ENCODE measurements at places on chromosomes 6 and 20.
A peak's percentile ranks its signal among the peaks of the same experiment; 100 is the strongest.

DNA sequence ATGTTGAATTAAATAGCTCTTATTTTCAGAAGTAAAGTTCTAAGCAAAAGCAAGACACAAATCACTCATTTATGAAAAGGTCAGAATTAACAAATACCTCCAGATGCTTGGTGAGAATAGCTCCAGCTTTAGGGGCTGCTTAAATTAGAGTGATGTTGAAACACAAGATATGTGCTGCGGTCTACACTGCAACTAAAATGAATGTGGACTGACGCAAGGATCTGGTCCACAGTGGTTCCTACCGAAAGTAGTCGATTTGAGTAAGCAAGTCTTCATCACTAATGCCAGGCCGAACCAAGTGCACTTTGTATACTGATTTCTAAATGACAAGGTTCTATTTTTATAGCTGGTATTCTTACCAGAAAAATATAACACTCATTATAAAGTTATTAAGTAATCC, 96.3 kb downstream of the PRDM1 start:
- no peak for DNase-seq

GRCh38 chr6:131736003-131736596, 25.3 kb upstream of the CTAGE9 start:
- DNase-seq, result no peak

- DNase-seq, result no peak
Observed at GRCh38 chr6:38498805-38499445, 140.8 kb downstream of the BTBD9 start.

DNA sequence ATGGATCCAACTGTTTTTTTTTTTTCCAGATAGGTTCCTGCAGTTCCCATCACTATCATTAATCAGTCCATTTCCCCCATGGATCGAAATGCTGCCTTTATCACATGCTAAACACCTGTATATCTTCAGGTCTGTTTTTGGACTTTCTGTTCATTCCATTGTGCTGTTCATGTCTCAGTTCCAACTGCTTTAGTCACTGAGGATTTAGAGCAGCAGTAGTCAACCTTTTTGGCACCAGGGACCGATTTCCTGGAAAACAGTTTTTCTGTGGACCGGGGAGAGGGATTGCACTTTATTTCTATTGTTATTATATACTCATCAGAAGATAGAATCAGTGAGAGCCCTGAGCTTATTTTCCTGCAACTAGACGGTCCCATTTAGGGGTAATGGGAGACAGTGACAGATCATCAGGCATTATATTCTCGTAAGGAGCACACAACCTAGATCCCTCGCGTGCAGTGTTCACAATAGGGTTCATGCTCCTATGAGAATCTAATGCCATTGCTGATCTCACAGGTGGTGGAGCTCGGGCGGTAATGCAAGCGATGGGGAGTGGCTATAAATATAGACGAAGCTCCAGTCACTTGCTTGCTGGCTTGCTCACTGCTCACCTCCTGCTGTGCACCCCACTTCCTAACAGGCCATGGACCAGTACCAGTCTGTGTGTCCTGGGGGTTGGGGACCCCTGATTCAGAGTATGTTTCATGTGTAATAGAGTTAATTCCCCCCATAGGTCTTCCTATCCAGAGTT, 46.0 kb downstream of the CAP2 start:
- DNase-seq, result no peak

GRCh38 chr6:13952101-13952500, 27.3 kb downstream of the RNF182 start:
- no peak for DNase-seq

DNA sequence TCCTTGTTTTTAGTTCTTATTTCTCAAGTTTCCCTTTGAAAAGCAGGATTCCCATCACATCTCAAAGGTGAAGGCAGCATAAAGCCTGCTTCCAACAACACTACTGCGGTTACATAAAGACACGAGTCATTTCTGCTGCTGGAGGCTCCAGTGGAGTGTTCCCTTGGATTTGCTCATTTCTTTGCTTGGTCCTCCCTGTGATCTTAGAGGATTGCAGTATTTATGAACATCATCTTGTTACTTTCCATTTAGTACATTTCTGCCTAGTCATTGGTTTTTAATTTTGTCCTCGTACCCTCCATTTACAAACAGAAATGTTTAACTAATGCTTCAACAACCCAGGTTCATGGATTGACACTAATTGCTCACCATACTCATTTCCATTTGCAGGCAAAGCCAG, 298.8 kb downstream of the ZNF217 start:
- no peak for DNase-seq

DNA sequence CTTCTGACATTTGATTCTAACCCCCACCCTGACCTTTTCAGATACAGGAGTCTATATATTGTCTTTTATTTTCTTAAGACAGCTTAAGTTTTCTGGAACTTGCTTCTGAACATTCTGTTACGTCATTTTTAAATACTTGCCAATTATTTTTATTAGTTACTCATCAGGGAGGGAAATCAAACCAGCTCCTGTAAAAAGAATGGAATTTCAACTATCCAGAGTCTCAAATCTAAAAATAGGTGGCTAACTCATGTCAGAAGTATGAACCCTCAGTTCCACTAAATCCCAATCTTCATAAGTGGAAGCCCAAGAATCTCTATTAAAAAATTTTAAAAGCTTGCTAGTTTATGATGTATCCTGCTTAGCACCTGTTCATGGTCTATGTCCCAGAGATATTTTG, 900.0 kb downstream of the KIF16B start:
- no peak for DNase-seq

DNA sequence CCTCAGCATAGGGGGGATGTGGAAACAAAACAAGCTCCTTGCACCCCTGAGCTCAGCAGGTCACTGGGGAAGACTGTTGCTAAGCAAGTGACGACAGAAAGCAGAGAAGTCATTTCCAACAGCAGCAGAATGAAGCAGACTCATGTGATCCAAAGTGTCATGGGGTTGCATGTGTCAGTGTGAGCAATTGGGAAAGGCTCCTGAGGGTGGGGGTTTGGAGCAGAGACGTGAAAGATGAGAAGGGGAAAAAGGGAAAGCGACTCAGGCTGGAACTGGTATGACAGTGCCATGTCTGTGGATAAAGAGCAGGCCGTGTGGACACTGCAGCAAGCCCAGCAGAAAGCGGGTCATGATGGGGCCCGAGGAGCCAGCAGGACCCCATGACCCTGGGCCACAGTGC, 363.9 kb downstream of the PREX1 start:
- DNase-seq, result no peak

DNA sequence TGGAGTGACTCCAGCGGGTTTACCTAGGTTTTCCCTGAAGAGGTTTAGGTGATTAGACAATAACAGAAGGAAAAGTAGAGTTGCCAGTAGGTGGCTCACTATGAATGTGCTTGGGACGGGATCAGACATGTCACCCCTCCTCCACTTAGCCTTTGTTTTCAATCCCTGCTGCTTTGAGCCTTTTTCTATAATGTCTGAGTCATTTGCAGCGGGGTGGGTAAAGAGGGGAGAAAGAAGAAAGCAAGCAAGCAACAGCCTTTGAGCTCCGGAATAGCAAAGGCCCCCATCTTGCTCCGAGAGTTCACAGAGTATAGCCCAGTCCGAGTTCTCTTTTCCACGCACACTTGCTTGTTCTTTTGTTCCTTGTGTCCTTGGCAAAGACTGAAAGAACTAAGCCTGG, 129.1 kb downstream of the PACRG start:
- DNase-seq, result peak; percentile 76

DNA sequence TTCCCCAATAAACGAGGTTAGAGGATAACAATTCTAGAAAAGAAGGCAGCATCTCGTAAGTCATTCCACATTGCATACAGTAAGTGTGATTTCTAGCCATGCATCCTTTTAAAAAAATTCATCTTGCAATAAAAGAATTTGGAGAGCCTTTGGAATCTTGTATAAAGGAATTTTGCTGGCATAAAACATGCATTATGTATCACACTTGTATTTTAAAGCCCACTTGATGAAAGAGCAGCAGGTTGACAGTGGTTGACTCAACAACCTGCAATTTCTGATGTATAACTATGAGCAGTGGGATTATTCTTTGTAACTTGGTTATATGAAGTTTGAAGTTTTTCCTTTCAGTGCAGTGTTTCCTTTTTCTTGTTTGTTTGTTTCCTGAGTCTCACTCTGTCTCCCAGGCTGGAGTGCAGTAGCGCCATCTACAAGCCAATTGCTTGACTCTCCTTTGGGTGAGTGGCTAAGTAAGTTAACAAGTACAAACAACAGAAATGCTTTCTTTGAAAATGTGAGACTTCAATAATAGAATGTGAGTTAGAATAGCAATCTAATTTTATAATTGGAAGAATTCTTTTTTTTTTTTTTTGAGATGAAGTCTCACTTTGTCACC, 39.9 kb downstream of the JARID2 start:
- DNase-seq, result no peak

GRCh38 chr6:44198684-44199083, 18.0 kb upstream of the MYMX start:
- DNase-seq, result no peak

- DNase-seq, result no peak
Observed at GRCh38 chr20:353166-353565, 6.3 kb downstream of the NRSN2 start.

DNA sequence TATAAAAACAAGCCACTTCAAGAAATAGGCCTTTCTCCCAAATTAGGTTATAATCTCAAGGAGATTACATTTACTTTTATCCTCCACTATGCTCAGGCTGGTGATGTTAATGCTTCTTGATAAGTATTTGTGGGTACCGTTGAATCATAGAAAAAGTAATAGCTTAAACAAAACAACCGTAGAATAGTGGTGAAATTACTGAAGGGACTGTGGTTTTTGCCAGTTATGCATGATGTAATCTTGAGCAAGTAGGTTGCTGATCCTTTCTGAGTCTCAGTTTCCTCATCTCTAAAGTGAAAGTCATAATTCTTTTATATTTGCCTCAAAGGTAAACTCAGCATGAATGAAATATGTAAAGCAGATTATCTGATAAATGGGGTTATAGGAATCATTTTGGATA, 187.3 kb upstream of the JAG1 start:
- DNase-seq, result no peak
